Activated CD4-positive, alpha-beta T cell treated with anti-CD3 and anti-CD28 coated beads for 36 hours (primary cell): ENCODE measurements at places on chromosomes 6 and 20.

- DNase-seq = no peak
These were observed 136.4 kb downstream of the EYA2 start for GRCh38 chr20:47031004-47031403.

- DNase-seq = no peak
These were observed 94.1 kb downstream of the DACT2 start for GRCh38 chr6:168225471-168225911.

DNA sequence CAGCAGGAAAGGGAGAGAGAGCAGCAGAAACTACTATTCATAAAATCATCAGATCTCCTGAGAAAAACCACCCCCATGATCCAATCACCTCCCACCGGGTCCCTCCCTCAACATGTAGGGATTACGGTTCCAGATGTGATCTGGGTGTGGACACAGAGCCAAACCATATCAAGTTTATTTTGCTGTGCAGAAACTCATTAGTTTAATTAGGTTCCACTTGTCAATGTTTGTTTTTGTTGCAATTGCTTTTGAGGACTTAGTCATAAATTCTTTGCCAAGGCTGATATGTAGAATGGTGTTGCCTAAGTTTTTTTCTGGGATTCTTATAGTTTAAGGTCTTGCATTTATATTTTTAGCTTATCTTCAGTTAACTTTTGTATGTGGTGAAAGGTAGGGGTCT is 422.0 kb upstream of the HS3ST5 start:
- DNase-seq = no peak

DNA sequence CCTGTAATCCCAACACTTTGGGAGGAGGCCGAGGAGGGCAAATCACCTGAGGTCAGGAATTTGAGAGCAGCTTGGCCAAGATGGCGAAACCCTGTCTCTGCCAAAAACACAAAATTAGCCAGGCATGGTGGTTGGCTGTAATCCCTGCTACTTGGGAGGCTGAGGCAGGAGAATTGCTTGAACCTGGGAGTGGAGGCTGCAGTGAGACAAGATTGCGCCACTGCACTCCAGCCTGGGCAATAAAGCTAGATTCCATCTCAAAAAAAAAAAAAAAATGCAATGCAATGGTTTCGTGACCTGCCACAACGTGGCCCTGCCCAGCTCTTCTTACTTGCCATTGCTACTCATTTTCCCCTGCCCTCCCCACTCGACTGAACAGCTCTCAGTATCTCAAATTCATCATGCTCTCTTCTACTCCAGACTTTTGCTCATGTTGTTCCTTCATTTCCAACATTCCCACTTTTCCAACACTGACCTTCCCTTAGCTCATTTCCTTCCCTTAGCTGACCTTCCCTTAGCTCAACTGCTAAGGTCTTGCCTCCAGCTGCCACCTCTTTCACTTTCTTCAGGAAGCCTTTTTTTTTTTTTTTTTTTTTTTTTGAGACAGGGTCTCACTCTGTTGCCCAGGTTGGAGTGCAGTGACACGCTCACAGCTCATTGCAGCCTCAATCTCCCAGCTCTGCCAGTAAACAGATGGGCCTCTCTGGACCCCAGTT is 2.1 kb upstream of the MTHFD1L start:
- no peak for DNase-seq

DNA sequence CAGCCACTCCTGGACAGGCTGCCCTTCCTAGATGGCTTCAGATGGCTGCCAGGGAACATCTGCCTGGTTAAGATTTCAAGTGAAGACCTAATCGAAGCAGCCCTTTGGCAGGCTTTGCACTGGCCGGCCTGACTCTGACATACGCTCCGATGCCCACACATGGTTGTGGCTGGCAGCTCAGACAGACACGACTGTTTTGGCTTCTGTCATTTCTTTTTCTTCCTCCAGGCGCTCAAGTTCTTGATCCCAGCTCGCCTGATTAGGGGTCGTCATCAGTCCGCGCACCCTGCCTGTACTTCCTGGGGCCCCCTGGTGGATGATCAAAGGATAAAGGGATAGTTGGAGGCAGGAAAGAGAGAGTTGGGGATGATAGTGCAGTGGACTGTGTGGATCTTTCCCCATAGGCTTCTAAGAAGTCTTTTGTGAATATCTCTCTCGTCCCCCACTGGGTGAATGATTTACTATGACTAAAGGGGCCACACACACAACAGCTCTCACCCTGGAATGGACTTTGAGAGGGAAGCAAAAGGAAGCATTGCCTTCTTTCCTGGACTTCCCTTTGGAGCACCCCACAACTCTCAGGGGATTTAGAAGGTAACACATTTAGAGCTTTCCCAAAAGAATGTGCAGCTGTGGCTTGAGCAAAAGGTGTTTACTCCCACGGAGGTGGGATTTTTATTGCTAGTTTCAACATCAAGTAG is 21.4 kb upstream of the TRAM2 start:
- peak; percentile 59 for DNase-seq

- peak; percentile 38 for DNase-seq
These were observed 17.6 kb downstream of the ARID1B start for GRCh38 chr6:156794546-156795354.

DNA sequence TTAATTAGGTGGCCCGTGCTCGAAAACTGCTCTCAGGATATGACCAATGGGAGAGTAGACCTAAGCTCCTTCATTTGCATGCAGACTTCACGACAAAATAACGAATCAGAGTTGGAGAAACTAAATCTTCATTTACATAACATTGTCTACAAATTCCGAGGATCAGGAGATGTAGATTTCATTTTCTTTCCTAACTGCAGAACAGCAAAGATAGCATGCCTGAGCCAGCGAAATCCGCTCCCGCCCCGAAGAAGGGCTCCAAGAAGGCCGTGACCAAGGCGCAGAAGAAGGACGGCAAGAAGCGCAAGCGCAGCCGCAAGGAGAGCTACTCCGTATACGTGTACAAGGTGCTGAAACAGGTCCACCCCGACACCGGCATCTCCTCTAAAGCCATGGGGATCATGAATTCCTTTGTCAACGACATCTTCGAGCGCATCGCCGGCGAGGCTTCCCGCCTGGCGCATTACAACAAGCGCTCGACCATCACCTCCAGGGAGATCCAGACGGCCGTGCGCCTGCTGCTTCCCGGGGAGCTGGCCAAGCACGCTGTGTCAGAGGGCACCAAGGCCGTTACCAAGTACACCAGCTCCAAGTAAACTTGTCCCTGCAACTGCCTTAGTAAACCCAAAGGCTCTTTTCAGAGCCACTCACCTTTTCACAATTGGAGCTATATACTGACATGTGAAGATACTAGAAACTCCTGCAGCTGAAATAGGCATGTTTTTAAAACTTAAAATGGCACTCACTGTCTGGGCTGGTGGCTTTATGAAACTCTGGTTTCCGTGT is 96.5 kb downstream of the HFE start:
- peak; percentile 82 for DNase-seq

DNA sequence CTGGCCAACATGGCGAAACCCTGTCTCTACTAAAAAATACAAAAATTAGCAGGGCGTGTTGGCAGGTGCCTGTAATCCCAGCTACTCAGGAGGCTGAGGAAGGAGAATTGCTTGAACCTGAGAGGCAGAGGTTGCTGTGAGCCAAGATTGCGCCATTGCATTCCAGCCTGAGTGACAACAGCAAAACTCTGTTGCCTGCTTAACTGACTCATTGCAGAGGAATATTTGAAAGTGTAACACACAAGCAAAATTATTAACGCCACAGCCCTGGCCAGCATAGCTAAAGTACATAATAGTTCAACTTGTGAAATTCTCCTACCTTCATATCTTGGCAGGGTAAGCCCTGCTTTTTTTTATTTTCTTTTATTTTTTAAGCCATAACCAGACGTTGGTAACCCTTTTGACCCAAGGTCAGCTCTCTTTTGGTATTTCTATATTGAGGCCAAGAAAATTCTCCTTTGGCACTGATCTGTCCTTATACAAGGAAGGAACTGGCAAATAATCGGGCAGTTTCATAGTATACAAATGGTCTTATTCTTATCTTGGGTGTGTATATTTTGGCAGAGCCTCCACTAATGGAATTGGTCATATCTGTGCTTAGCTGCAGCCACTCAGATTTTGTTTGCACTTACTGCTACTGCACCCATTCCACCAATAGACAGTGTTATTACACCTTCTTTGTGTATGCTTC is 4.0 kb upstream of the ADGRF5 start:
- no peak for DNase-seq

DNA sequence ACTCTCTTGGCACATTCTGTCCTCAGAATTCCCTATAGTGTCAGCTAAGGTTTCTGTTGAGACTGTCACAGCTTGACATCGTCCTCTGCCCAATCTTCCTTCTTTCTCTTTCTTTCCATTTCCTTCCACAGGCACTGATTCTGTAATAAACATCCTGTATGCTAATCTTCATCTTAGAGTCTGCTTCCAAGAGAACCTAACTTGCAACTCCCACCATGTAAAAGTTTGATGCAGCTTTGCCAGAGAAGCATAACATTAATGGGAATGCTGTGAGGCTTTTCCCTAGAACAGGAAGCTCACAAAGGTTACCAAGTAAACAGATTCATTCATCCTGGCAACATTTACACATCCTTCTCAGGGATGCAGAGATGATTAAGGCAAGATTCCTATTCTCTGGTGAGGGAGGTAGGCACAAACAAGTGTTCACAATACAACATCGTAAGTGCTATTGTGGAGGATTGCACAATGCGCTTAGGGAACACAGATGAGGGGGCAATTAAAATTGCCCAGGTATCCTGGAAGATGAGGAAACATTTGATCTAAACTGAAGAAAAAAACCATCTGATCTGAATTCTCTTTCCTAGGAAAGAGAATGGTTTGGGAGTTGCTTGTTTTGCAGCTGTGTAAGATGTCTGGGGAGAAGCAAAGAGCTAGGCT is 74.7 kb downstream of the GRM1 start:
- DNase-seq = no peak
